Muscle of leg (tissue), 16 donors: ENCODE measurements at places on chromosomes 6 and 20. TPM values are rescaled to one million over a fixed set of nuclear protein-coding genes. Genes with fewer than 3 reads are reported as not detected.
A peak's percentile ranks its signal among the peaks of the same experiment; 100 is the strongest.

SGK2 gene
- 0.75 TPM for total RNA-seq

IPCEF1 gene
- total RNA-seq = 1.4 TPM

NEURL2 gene
- total RNA-seq = 15.0 TPM

ORC3 gene
- total RNA-seq = 29.1 TPM

KCNQ2 gene
- 2.9 TPM for total RNA-seq

IL17F gene
- not detected for total RNA-seq

WFDC12 gene
- total RNA-seq = not detected

PSMB8 gene
- 16.4 TPM for total RNA-seq

GRCh38 chr6:26123675-26123946 is 36.4 kb downstream of the HFE start:
- DNase-seq = no peak

DNA sequence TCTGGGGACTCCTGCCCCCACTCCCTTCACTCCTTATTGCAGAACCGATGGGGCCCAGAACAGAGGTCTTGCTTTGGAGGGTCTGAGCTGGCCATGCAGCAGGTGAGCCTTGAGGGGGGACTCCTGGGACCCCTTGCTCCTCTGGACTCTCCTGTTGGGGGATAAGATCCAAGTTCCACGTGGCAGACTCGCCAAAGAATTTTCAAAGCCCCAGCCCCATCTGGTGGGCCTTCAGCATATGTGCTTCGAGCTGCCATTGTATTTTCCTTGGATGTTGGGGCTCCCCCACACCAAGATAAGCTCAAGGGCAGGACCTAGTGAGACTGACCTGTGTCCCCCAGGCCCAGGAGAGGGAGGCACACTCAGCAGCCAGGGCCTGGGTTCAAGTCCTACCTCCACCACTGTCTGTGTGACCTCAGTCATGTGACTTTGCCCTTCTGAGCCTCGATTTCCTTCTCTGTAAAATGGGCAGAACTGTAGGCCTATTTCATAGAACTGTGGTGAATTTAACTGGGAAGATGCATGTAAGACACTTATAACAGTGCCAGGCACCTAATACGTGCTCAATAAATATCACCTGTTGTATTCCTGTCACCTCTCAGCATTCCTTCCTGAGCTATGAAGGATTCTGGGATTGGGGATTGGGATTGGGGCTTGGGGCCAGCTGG is 115.5 kb downstream of the VEGFA start:
- no peak for DNase-seq

GRCh38 chr6:132865364-132865763 is 51.0 kb downstream of the RPS12 start:
- no peak for DNase-seq

DNA sequence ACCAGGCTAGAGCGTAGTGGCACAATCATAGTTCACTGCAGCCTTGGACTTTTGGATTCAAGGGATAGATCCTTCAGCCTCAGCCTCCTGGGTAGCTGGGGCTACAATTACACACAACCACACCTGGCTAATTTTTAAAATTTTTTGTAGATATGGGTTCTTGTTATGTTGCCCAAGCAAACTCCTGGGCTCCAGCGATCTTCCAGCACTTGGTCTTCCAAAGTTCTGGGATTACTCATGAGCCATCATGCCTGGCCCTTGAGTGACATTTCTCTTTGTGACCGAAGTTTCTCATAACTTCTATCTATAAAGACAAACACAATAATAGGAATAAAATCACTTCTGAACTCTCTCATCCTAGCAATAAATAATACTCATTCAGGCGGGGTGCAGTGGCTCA is 26.1 kb upstream of the GMPR start:
- no peak for DNase-seq

- no peak for DNase-seq
These were observed 614.5 kb downstream of the PKHD1 start for GRCh38 chr6:51472745-51473487.

- DNase-seq = no peak
These were observed 62.2 kb downstream of the INSM1 start for GRCh38 chr20:20430066-20430465.

GRCh38 chr20:58023781-58024180 is 204.7 kb downstream of the ANKRD60 start:
- no peak for DNase-seq

DNA sequence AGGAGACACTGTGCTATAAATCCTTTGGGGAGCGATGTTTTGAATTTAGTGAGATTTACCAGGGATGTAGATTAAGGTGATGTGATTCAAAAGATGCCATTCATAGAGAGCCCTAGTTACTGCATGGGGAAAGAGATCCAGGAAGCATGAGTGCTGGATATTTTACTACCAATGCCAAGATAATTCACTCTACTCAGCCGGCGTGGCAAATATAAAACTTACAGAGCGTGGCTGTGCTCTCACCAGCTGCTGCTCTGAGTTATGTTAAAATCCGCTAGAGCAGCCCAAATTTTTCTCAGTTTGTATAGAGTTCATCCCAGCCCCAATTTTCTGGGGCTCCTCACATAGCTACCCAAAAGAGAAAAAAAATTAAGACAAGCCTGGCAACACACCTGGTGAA is 48.6 kb downstream of the BFSP1 start:
- DNase-seq = peak; percentile 39

GRCh38 chr6:105757512-105758200 is 328.5 kb upstream of the PRDM1 start:
- no peak for DNase-seq

DNA sequence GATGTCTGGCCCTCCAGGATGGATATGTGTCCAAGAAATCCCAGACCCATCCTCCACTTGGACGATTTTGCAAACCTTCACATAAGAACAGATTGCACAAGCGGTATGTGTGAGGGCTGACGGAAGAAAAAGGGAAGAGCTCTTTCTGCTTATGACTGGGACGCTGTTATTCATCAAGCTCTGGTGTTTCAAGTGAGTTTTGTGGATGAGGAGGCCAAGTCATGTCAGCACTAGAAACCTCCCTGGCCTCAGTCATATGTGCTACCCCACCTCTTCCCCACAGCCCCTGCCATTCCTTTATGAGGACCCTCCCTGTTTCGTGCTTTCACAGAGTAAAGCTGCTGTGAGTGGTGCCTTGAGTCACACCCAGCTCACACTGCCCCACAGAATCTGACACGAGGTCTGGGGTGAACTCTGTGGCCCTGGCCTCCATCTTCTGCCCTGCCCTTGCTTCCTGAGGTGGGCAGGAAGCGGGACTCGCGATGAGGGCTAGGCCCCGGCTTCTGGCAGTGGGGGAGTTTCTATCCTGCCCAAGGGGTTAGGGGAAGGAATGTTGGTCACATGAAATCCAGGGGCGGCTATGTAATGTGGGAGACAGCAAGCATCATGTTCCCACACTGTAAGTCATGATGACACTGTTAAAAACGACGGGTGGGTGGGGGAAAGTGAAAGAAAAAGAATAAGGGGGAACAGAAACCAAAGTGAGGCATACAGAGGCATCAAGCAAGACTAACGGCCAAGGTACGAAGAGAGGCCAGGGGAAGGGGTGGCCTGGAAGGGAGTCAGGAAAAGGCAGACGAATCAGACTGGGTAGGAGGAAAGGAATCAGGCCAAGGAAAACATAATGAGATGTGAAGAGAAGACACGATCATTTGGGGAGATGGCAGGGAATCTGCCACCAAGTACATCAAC is 78.1 kb downstream of the PRDM1 start:
- DNase-seq = peak; percentile 85

- DNase-seq = no peak
These were observed 16.3 kb downstream of the BPI start for GRCh38 chr20:38320221-38320620.

- no peak for DNase-seq
These were observed 40.3 kb upstream of the TENT5A start for GRCh38 chr6:81792826-81793225.
